IPS DF 6.9 (cell line): ENCODE measurements at places on chromosomes 16 and 17.

GRCh38 chr16:19344980-19345379 is 59.4 kb downstream of the CLEC19A start:
- DNase-seq, result no peak

- DNase-seq, result no peak
Observed at GRCh38 chr16:56933828-56934598, 2.1 kb downstream of the HERPUD1 start.

DNA sequence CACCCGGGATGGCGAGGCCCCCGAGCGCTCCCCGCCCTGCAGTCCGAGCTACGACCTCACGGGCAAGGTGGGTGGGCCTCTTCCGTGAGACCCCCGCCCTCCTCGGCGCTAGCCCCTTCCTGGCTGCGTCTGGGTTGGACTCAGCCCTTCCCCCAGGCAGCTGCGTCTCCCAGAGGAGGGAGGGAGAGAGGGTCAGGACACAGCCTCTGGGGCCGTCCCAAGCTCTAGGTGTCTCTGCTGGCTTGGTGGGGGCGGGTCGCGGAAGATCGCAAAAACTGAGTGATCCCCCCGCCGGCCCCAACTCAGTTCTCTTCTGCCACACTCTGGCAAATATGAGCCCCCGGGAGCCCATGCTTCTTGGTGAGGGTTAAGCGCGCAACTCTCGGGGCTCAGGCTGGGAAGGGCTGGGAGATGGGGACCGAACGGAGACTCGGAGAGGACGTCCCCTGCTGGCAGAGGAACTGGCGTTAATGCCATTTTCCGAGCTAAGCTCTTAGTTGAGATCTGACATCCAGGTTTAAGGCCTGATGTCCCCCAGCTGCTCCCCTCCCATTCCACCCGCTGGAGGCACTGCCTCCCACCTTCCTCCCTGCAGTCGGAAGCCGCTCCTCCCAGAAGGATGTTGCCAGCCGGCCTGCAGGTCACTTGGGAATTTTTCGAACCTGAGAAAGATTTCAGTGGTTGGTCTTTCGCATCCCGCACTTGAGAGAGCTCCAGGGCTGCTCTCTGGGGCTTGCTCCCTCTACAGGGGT is 419 bp downstream of the RAB37 start:
- DNase-seq, result no peak

- DNase-seq, result no peak
Observed at GRCh38 chr17:66953630-66954020, 10.9 kb upstream of the CACNG4 start.

DNA sequence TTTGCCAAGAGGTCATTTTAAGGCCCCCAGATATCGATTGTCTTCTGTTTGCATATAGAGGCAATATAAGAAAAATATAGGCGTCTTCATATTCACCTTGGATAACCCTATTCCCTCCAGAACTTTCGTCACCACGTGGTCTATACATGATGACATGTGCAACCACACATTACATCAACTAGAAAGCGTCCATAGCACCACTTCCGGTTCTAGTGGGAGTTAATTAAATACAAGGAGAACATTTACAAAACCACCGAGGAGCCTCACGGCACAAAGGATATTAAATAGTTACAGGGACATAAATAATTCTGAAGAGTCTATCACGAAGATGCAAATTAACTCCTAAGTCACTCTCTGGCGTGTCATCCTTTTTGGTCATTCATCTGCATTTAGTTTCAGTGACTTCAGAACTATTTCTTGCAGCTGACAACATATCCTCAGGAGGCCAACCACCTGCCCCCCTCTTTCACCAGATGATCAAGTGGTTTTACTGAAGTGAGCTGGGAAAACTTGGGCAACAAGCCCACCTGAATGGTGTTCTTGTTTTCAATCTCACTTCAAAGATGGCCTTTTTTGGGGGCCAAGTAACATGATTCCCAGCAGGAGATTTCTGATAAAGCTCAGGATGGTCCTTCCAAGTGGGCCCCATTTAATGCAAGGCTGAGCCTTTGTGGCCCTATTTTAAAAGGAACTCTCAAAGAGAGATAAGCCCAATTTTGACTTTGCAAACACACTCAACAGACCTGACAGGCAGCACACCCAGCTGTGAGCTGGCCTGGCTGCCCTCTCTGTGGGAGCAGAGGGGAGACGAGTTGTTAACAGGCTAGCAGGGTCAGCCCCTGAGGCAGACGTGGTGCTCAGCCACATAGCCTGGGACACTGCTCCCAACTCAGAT is 15.3 kb downstream of the CMTM3 start:
- no peak for DNase-seq

DNA sequence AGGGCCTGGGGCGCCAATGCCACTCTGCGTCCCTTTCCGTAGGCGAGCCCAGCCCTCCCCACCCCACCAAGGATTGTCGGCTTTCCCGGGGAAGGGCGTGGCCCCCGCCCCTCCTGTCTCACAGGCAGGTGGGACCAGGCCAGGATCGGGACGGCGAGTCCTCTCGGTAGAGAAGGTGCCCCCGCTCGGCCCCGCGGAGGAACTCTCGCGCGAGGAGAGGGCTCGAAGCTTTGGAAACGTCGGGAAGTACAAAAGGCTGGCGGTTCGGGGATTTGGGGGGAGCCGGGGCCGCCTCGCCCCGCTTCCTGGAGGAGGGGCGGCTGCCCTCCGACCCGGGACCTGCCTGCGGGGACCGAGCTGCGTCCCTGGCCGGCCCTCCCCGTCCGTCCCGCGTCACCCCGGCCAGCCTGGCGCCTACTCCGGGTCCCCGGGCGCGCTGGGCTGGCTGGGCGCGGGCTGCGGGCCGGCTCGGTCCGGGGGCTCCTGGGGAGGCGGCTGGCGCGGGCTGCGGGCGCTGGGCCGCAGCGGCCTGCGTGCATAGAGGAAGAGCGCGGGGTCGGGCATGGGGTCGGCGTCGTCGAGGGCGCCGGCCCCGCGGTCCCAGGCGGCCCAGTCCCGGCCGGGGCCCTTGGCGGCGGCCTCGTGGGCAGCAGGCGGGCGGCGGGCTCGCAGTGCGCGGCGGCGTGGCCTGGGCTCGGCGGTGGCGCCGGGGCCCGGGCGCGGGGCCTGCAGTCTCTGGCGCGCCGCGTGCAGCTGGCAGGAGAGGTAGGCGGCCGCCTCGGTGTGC is 12.6 kb upstream of the CLUH start:
- no peak for DNase-seq

GRCh38 chr16:4937782-4938682 is 1.1 kb upstream of the PPL start:
- DNase-seq, result no peak

GRCh38 chr17:45663772-45664171 is 120.3 kb upstream of the CRHR1 start:
- no peak for DNase-seq

GRCh38 chr16:87661561-87661960 is 59.3 kb downstream of the JPH3 start:
- peak; percentile 29 for DNase-seq

GRCh38 chr17:50853781-50854180 is 12.4 kb downstream of the TOB1 start:
- DNase-seq, result no peak

DNA sequence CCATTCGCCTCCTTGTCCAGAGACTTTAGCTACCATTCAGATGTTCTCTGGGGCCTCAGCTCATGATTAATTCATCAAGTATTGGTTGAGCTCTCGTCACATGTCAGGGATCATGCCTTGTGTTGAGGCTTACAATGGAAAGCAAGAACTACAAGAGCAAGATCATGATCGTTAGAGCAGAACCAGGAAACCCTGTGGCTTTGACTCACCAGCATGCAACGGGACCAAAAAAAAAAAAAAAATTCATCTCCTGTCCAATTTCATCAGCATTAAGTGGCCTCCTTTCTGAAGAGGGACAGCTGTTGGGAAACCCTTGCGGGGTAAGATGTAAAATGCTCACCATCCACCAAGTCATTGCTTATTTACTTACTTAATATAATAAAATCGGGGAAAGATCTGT is 12.1 kb upstream of the USP10 start:
- DNase-seq, result no peak

DNA sequence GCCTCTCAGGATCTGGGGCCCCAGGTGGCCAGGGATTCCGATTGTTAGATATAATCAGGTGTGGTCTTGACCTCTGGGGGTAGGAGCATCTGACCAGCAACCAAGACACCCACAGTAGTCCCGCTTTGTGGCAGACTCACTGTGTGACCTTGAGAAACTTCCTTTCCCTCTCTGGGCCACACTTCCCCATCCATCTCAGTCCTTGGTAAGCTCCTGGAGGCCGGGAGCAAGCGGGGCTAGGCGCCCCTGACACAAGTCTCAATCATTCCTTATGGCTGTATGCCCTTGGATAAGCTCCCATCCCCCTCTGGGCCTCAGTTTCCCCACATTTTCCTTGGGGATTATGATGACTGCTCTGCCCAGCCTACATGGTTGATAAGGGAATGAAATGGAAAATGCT is 21.3 kb downstream of the CPNE2 start:
- DNase-seq, result no peak

DNA sequence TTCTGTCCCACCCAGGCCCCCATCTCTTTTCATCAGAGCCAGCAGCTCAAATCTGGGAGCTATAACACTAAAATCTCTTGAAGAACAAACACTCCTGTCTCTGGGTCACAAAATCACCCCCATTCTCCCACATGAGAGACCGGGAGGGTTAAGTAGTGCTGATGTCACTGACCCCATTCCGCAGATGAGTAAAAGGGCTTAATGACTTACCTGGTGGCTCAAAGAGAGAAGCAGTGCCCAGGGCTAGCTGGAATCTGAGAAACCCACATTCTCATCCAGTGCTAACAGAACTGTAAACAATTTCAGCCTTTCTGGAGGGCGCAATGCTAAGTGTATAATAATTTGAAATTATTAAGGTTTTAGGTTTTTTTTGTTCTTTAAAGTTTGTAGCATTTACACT is 26.3 kb upstream of the LHX1 start:
- DNase-seq, result no peak

DNA sequence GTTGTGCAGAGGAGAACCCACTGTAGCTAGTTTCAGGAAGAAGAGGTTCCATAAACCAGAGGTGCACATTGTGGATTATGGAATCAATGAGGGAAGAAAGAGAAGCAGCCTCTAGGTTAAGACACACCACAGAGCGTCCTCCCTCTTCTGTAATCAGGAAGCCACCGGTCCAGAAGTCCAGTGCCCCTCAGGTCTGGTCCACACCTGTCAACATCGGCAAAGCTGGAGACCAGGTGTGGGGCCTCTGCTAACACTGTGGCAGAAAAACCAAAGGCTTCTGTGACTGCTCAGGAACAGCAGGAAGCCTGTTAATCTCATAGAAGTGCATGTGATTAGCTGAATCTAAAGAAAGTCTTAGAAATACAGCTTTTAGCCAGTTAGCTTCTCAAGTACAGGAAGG is 23.3 kb downstream of the LIMD2 start:
- DNase-seq, result no peak

DNA sequence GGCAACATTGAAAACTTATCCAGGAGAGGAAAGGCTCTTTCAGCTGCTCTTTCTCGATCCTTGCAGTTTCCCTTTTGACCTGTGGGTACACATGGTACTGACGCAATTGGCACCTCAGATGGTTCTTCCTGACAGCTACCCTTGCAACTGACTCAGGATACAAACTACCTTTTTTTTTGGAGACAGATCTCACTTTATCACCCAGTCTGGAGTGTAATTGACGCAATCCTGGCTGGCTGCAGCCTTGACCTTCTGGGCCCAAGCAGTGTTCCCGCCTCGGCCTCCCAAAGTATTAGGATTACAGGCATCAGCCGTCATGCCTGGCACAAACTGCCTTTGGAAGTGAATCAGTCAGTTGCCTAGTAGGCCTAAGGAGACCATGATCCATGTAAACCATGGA is 607.2 kb downstream of the WWOX start:
- no peak for DNase-seq

GRCh38 chr17:57554826-57555635 is 190.1 kb downstream of the CCDC182 start:
- no peak for DNase-seq

DNA sequence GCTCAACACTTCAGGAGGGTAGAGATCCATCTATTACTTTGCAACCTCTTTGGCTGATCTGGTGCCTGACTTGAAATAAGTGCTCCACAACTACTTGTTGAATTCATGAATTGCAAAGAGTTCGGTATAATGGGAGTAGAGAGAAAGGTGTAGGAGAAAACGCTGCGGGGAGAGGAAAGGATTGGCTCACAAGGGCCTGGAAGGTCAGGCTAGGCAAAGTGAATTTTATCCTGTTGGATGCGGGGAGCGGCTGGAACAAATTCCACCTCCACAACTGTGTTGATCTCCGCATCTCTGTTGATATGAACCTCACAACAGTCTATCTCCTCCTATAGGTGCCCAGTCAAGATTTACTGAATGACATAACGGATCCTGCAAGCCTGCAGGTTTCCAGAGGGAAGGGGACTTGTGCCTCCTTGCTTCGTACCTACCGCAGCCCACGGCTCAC is 684 bp downstream of the SLX4 start:
- no peak for DNase-seq

DNA sequence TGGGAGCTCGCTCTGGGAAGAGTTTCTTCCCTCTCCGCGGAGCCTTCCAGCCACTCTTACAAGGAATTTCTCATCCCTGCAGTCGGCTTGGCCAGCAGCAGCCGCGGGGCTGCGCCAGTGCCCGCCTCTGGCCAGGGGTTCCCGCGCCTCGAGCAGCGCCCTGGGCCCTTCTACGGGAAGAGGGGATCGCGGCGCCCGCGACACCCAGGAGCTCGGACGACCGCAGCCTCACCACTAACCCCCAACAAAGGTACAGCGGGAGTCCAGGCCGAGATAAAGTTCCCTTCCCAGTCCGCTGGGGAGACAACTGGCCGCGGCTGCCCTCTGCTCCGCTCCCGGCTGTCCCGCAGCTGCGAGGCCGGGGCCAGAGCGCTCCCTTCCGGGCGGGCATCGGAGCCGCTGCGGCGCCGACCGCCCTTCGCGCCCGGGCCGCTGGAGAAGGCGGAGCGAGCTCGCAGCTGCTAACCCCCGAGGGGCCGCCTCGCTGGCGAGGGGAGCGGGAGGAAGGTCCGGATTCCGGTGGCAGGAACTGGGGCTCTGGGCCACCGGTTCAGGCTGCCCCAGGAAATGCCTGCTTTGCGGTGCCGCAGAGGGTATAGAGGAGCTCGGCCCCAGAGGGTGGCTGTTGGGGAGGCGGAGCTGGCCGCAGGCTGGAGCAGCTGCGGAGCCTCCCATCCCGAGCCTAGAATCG is 3.6 kb upstream of the HS3ST3B1 start:
- DNase-seq, result no peak

DNA sequence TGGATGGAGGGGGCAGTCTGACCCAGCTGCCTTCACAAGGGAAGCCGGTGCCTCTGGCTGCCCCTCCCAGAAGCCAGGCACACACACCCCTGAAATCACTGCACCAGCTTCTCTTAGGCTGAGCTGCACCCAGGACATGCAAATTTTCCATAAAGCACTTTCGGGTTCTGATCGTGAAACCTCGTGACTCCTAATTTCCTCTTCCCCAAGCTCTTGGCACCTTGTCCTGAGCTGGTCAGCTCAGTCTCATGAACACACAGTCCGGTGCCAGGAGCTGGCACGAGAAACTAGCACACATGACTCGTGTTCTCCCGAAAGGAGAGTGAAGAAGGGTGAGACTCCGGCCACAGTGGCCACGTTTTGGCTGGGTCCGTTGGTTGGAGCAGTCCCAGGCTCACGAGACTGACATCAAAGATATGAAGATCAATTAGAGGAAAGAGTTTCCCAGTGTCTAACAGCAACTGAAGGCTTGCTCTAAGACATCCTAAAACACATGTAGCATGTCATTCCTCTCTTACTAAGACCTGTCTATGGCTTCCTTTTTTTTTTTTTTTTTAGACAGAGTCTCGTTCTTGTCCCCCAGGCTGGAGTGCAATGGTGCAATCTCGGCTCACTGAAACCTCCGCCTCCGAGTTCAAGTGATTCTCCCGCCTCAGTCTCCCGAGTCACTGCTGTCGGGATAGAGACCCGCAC is 9.2 kb upstream of the ABR start:
- DNase-seq, result no peak

GRCh38 chr17:46976626-46977270 is 2.3 kb downstream of the RPRML start:
- no peak for DNase-seq

- DNase-seq, result no peak
Observed at GRCh38 chr17:65504141-65504540, 57.3 kb downstream of the AXIN2 start.
